GOT3 (cell line): ENCODE measurements at places on chromosomes 7 and 10.

DNA sequence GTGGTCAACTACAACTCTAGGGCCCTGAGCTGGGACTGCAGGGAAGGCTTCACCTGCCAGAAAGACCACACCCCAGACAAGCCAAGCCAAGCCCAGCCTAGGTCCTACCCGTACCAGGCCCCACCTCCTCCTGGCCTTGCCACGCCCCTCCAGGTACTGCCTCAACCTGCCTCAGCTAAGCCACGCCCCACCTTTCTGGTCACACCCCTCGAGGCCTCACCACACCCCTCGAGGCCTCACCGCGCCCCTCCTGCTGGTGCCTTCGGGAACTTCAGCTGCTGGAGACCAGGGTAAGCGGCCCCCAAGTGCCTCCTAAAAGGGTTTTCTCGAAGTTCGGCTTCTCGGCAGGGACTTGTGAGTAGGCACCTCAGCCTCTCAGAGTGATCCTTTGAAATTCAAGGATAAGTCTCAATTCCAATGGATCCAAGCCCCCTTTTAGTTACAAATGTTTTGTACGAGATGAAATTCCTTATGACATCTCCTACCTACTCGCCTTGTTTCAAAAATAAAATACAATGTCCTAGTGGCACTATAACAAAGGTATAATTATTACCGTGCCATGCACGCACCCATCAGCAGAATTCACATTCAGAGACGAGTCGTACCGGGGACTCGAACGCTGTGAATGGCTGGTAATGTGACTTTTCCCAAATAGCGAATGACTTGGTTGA, 171.2 kb downstream of the ARHGAP21 start:
- no peak for DNase-seq

- no peak for DNase-seq
Observed at GRCh38 chr7:116588225-116588624, 63.4 kb downstream of the CAV1 start.

DNA sequence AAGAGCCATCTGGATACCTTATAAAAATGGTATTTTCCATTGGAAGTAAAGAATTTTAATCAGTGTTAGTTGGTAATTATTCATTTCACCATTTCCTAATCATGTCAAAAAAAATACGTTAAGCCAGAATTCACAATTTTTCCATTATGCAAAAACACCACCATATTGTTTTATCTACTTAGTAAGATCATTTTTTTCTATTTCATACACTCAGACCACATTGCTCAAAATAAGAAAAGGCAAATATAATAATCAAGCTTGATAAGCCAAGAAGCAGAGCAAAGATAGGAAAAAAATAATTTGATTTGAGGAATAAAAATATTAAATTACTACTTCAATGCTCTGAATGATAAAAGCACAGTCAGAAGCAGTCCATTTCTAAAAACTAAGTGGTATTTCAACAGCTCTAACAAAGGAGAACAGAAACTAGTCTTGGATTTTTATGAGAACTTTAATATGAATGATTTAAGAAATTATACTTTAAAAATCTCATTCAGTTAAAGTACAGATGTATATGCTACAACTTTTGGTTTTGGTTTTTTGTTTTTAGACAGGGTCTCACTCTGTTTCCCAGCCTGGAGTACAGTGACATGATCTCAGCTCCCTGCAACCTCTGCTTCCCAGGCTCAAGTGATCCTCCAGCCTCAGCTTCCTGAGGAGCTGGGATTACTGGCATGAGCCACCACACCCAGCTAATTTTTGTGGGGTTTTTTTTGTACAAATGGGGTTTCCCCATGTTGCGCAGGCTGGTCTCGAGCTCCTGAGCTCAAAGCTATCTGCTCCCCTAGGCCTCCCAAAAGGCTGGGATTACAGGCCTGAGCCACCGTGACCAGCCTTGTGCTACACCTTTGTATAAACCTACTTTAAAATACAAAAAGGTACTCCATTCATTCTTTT, 46.6 kb downstream of the LRRN3 start:
- DNase-seq = no peak

- DNase-seq = no peak
Observed at GRCh38 chr10:63829020-63829419, 307.8 kb downstream of the REEP3 start.

DNA sequence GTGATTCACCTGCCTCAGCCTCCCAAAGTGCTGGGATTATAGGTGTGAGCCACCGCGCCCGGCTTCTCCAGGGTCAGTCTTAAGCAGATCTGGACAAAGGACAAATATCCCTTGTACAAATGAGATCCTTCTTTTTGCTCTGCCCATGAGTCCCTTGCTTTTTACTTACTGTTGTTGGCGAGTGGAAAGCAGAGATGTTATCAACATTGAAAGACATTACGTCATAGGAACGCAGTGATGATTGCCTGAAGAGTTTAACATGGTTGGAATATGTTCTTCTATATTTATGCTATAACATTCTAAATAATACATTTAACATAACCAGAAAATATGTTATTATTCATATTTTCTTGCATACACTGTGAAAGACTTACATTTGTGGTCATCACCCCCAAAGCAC, 644.3 kb upstream of the LRRN3 start:
- DNase-seq = no peak
